Mesenchymal stem cell (in vitro differentiated cells and primary cell): ENCODE measurements at places on chromosomes 5 and 9.

DNA sequence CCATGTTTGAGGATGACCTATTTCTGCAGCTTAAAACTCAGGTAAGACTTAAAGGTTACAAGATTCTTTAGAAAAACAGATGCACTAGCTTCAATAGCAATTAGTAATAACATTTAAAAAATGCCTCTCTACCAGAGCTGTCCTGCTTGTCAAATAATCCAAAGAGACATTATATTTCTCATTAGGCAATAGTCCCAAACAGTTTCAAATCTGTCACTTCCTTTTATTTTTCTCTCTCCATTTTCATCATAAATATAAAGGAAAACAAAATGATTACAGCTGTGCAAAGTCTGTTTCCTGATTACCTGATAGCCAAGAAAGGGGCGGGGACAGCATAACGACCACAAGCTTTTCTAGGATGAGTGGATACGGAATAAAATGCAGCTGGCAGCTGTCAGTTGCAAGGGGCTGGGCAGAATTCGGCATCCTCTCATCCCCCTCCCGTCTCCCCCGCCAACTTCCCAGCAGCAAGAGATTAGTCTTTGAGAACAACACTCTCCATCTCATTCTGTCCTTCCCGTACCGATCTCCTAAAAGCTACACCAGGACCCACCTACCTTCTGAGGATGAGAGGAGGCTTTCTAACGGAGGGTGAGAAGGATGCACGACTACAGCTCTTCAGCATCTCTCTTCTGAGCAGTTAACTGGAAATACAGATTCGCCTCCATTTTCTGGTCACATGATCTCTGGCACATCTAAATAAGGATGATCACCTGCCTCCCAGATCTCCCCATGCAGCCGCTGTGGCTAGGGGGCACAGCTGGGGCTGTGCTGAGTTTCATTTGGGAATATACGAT, 72.5 kb upstream of the PCA3 start:
- no peaks in the 10 kb centered on the region for H3K27me3 ChIP-seq
- DNase-seq = no peak
- peaks cover 1% of the 10 kb centered on the region for H3K4me1 ChIP-seq
- no peaks in the 10 kb centered on the region for H3K36me3 ChIP-seq

DNA sequence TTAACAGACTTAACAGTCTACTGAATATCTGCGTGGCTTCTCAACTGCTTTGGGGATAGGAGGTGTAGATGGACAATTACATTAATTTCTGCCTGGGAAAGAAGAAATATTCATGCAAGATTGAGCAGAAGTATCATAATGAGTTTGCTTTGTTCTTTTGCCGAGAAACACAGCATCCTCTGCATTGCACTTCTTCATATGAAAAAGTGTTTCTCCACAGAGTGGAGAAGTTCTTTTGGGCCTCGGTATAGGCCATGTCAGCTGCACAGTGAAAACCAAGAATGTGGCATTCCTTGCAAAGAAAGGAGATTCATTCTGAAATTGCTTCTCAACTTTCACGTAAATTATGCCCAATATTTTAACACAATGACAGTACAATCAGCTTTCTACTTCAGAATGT, 17.6 kb upstream of the SNX2 start:
- no peak overlapping the region for H3K4me3 ChIP-seq
- no peak for DNase-seq
- no peaks in the 10 kb centered on the region for H3K4me1 ChIP-seq
- no peaks in the 10 kb centered on the region for H3K27me3 ChIP-seq
- H3K36me3 ChIP-seq = no peaks in the 10 kb centered on the region

DNA sequence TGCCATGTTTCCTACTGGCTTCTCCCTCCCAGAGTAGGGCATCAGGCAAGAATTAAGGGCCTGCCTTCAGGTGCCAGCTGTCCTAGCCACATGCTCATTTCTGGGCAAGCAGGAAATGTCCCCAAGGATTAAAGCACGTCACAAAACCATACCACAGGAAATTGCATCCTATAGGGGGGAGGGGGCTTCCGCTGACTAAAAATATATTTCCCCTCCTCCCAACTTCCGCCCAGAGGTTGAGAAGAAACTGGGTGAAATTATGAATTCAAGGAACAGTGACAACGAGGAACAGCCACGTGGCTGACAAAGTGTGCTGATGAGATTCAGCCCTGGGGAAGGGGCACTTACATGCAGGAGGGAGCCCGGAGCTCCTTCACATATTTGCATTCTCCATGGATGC, 4.1 kb downstream of the HBEGF start:
- no peak for DNase-seq
- peaks cover 31% of the 10 kb centered on the region for H3K36me3 ChIP-seq
- no peaks in the 10 kb centered on the region for H3K27me3 ChIP-seq
- no peak overlapping the region for H3K27ac ChIP-seq

DNA sequence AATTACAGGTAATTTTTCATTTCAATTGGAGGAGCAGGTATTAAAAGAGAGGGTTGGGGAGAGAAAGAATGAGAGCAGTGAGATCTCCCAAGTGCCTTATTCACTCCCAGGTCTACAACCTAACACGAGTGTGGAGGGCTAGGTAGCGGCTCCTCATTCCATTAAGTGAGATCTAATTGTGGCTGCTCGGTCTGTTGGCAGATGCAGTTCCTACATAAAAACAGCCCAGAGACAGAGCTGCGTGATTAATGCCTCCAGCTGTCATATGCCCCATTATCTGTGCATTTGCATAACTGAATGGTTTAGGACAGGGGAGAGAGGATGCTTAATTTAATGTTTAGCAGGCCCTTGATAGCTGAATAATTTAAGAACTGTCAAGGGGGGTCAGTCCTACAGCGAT, 100.5 kb downstream of the PSAT1 start:
- H3K27ac ChIP-seq = no peak overlapping the region
- no peaks in the 10 kb centered on the region for H3K36me3 ChIP-seq
- H3K4me1 ChIP-seq = no peaks in the 10 kb centered on the region

DNA sequence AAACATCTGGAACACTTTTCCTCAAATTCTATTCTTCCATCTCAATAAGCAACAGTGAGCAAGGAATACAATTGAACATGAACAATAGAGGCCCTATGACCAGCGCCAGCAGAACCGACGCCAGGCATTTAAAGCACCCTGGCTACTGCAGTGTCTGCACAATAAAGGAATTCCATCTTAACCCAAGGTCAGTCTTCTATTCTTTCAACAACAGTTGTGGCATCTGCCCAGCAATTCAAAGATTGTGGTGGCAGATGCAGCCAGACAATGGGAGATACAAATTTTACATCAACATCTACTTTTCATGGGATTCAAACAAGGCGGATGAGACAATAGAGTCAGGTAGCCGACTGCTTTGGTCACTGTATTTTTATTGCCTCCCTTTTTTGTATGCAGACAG, 65.9 kb downstream of the ELL2 start:
- no peak overlapping the region for H3K27ac ChIP-seq
- H3K36me3 ChIP-seq = peaks cover 99% of the 10 kb centered on the region
- DNase-seq = no peak
- H3K4me3 ChIP-seq = no peak overlapping the region
- no peaks in the 10 kb centered on the region for H3K27me3 ChIP-seq

DNA sequence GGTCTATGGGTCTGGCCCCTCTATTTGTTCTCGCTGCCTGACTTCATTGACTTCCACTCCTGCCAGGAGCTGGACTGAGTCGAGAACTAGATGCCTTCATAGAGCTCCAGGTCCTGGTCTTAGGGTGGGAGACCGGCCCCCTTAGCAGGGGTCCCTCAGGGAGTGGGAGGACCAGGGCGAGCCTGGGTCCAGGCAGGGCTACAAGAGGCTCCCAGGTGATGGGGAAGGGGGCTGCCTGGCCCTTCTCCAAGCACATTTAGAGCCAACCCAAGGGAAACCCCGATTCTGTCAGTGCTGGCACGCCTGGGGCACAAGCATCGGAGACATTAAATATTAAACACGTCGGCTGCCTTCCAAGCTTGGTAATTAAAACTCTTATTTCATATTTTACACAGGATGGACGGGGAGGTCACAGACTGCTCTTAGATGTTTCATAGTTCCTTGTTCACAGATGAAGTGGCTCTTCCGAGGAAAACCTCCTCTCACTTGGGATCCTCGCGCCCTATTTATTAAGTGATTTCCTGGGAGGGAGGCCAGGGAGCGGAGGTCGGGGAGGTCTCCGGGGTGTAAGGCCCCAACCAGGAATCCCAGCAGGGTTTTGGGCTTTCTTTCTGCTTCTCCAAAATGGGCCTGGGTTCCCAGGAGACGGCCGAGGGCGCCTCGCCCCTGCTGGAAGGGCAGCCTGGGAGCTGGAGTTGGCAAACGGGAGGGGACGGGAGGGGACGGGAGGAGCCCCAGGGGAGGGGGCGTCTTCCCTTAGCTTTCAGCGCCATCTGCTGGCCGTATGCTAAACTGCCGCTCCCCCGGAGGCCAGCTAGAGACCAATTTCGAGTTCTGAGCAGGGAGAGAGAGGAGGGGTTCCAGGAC, 23.4 kb upstream of the ZBTB43 start:
- no peak overlapping the region for H3K27ac ChIP-seq
- H3K27me3 ChIP-seq = peaks cover 48% of the 10 kb centered on the region
- H3K36me3 ChIP-seq = no peaks in the 10 kb centered on the region
- peaks cover 3% of the 10 kb centered on the region for H3K4me1 ChIP-seq
- peak; percentile 74 for DNase-seq

GRCh38 chr5:143741421-143741820, 70.5 kb upstream of the HMHB1 start:
- peaks cover 1% of the 10 kb centered on the region for H3K4me1 ChIP-seq
- no peaks in the 10 kb centered on the region for H3K36me3 ChIP-seq
- H3K27me3 ChIP-seq = no peaks in the 10 kb centered on the region
- no peak overlapping the region for H3K27ac ChIP-seq
- no peak for DNase-seq
- no peak overlapping the region for H3K4me3 ChIP-seq
